ENCODE measurements at places on chromosomes 3 and 15.

DNA sequence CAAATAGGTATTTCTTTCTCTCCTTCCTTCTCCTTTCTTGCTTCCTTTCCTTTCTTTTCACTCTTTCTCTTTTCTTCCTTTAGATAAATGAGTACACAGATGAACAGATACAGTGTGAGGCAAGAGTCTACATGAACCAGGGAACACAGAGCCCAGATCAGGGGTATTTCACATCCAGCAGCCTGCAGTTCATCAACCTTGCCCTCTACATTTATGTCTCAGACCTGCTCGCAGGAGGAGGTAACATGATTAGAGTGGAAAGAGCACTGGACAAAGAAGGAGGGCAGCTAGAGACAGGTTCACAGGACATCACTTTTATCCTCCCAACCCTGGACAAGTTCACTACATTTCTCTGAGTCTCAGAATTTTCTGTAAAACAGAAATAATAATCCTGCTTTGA lies 773.1 kb downstream of the NTRK3 start:
- DNase-seq: no peak

DNA sequence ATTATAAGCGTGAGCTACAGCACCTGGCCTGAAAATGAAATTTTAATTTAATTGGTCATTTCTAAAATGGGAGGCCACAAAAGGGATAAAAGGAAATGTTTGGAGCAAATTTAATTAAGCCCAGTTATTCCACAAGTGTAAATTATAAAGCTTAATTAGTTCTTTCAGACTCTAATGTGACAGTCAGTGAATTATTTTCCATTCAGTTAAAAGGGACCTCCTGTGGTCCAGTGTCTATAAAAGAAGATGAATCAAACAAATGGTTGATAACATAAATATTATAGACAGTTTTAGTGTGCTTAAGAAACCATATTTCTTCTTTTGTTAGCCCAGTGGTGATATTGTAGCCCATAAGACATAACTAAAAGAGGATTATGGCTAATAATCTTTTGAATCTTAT lies 66.4 kb downstream of the CNOT10 start:
- no peak for DNase-seq

GRCh38 chr3:129705274-129705673 lies 98.8 kb upstream of the PLXND1 start:
- peak; percentile 21 for DNase-seq

- DNase-seq: no peak
Observed at GRCh38 chr15:60626669-60627068, 147.7 kb upstream of the ICE2 start.

DNA sequence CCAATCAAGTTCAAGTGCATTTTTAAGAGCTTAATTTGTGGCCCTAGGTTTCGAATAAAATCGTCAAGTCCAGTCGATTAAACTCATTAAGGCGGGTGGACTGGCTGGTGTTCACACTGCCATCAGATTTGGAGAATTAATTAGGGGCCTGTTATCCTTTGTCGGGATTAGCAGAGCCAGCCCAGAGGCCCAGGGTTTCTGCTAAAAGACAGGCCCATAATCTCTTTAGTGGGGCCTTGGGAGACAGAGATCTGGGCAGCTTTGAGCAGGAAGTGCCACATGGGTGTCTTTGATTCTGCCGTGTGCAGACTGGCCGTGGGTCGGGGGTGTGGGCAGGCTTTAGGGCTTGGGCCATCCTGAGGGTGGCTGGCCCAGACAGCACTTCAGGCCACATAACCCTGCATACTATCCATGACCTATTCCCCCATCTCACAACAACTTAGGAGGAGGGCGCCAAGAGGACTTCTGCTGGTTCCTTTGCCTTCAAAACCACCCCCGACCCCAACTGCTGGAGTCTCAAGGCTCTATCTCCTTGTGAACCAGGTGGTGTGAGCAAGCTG lies 94.7 kb downstream of the PLXNA1 start:
- no peak for DNase-seq
